Right cardiac atrium (tissue), 5 donors: ENCODE measurements at places on chromosomes 4 and X. TPM values are rescaled to one million over a fixed set of nuclear protein-coding genes. Genes with fewer than 3 reads are reported as not detected.
A peak's percentile ranks its signal among the peaks of the same experiment; 100 is the strongest.

The DAPP1 gene
- 0.42 TPM for total RNA-seq

GRCh38 chr4:184848510-184848909 lies 22.7 kb upstream of the ACSL1 start:
- no peak for DNase-seq

DNA sequence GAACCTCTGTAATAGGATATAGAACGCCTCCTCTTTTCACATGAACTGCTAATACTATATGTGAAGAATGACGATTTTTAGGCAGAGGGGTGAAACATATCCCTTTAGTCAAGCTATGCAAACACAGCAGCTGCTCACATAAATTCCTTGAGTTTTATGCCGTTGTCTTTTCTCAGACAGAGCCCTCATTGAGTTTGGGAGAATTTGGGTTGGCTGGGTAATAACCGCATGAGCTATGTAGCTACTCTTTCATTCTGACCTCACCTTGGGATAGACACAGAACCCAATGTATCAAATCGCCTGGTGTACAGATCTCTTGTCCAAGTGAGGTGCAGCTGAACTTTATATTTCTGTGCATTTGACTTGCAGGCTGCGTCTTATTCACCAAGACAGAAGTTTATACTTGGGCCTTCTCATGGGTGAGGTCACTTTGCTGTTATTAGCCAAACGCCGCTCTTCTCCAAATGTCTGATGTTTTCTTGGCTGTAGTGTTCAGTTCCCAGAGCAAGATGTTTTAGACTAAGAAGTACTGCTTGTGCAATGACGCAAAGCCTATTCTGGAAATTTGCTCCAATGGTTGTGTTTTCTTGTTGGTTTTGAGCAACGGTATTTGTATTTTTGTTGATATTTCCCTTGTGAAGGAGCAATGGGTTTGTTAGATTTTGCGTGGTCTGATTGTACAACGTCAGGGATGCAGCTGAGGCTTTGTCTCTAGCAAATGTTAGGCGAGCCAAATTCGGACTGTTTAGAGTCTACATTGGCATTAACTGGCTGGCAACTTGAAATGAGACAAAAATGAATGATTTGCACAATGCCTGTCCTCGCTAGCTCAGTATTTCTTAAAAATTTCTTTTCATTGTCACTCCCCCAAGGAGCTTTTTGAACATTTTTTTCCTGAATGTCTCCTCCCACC lies 11.2 kb upstream of the SPARCL1 start:
- peak; percentile 36 for DNase-seq

The UNC5C gene
- 4.0 TPM for total RNA-seq

GRCh38 chr4:166882221-166882620 lies 352.1 kb downstream of the SPOCK3 start:
- no peak for DNase-seq

GRCh38 chr4:38060829-38061431 lies 100.7 kb downstream of the PTTG2 start:
- no peak for DNase-seq

DNA sequence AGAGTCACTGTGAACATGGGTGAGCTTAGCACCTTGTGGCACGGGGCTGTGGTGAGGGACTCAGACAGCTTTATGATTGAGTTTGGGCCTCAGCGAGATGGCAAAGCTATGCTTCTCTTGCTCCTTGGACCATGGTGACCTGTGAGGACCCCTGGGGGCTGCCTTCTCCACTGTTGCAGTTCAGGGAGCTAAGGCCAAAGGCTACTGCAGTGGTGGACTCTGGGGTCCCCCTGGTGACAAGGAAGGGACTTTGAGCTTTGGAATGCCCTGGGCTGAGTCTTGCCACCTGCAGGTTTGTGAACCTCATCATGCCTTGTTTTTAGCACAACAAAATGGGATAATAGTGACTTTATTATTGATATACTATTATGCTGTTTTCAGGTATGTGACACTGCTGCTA lies 36.5 kb downstream of the TBL1X start:
- no peak for DNase-seq
